MV-4-11 (cell line): ENCODE measurements at places on chromosomes 13 and 19.

DNA sequence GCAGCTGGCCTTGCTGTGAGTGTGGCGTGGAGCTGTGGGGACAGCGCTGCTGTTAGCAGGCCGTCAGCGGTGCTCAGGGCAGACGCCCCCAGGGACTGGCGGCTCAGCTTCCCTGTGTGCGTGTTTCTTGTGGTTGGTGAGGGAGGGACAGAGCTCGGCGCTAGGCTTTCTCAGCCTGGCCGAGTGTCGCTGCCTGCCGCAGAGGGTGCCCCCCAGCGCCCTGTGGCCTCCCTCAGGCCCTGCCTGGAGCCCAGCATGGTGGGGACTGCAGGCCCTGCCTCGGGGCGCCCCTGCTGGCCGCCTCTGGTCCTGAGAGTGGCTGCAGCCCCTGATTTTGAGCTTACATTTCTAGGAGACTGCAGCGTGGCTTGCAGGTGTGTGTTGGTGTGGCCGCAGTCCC, 35.5 kb downstream of the DOT1L start:
- peak; percentile 42 for DNase-seq

GRCh38 chr19:12721656-12722565, 1.8 kb downstream of the TNPO2 start:
- DNase-seq: no peak

- peak; percentile 76 for DNase-seq
Measured at GRCh38 chr13:100212904-100213553, 124.1 kb downstream of the PCCA start.

DNA sequence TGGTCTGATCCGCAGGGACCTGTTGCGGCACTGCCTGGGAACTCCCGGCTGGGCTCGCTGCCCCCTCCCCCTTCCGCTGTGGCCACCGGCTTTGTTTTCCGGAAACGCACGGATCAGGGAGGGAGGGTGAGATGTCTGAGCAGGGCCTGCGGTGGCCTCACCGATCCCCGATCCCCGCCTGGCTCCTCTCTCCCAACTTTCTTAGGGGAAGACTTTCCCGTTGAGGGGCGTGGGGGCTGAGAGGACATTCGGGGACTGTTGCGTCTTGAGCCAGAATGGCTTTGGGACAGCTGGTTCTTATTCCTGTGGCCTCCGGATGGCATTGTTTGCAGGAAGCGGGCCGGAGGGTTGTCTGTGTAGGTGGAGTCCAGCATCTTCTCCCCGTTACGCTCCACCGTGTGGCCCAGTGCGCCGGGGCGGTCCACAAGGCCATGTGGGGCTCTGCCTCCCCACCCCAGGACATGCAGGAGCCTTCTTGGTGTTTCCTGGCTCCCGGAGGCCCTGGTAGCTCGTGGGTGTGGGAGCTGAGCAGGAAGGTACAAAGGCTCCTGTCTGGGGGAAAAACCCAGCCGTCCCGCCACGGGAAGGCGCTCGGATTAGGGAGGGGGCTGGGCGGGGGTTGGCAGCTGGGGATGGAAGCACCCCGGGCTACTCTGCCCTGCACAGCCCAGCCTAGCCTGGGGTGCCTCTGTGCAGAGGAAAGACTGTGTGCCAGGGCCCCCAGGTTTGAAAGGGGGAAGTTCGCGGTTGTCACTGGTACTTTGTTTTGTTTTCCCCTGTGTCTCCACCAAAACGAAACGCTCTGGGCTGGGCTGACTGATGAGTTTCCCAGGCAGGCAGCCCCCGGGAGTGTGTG, 1.3 kb downstream of the CSNK1G2 start:
- DNase-seq: peak; percentile 70

- DNase-seq: no peak
Measured at GRCh38 chr13:61696676-61697075, 281.0 kb upstream of the PCDH20 start.

GRCh38 chr13:50685491-50685890, 158.0 kb downstream of the DLEU7 start:
- peak; percentile 36 for DNase-seq
